Keratinocyte (primary cell): ENCODE measurements at places on chromosomes 12 and 14. TPM values are rescaled to one million over a fixed set of nuclear protein-coding genes. Genes with fewer than 3 reads are reported as not detected.

The CLEC2A gene
- 0.27 to 0.94 TPM (median 0.88 TPM) in 3 replicates for polyA plus RNA-seq

- no peak for DNase-seq
Observed at GRCh38 chr14:58873228-58873953, 235.6 kb downstream of the DACT1 start.

DNA sequence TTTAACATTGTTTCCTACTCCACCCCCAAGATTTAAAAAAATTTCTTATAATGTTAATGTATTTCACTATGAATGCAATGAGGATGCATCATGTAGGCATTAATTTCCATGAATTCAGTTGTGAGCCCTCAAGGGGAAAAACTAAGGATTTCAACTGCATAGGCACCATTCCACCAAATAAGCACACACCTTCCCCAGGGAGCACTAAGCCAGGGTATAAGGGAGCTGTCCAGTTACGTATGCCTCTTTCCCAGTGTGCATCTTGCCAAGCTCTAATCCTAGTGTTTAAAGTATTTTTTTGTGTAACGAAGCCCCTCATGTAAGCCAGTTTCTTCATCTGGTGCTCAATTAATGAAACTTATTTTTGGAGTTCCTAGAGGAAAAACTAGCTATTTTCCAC, 6.6 kb downstream of the FERMT2 start:
- DNase-seq, result no peak

DNA sequence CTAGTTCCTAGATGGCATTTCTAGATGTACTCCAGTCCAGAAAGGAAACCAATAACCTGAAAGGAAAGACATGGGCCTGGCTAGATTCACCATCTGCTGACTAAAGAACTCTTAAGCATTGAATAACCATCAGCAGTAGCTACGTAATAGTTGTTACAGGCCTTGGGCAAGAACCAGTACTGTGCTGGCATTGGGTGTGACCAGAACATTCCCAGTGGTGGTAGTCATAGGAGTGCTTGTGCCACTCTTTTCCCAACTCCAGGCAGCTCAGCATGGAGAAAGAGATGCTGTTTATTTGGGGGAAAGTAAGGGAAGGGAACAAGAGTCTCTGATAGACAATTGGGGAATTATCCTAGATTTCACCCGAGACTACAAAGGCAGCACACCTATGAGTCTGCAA, 333.3 kb downstream of the SLC16A7 start:
- peak; percentile 92 for DNase-seq

- DNase-seq, result no peak
Observed at GRCh38 chr14:77554816-77555599, 56.4 kb upstream of the ISM2 start.

DNA sequence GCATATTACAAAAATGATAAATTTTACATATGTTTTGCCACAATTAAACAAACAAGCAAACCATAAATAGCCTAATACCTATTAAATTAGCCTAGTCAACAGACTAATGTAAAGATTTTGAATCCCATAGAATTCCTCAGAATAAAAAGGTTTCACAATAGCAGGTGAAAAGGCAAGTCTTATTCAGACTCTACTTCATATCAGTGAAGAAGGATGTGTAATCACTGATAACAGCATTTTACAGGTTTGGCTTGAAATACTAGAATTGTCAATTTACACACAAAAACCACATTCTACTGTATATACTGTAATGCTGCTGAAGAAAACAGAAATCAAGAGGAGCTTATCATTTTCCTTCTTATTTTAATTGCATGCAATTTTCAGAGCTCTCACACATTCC, 90.8 kb upstream of the SSTR1 start:
- no peak for DNase-seq

- no peak for DNase-seq
Observed at GRCh38 chr12:7485095-7485494, 18.5 kb downstream of the CD163 start.

DNA sequence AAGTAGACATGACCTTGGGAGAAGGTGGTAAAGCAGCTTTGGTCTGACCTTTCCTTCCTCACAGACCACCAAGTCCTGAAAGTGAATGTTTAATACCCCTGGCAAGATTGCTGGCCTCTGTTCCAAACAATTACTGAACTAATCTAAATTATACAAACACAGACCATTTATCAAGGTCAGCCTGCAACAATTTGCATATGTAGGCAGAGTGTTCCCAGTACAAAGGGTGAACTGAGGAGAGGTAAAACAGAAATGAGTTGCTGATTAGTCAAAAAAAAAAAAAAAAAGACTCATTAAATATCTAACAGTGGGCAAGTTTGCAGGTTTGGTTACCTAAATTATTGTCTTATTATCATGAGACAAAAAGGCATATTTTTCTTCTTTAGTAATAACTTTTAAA, 506.5 kb downstream of the TMEM117 start:
- no peak for DNase-seq

DNA sequence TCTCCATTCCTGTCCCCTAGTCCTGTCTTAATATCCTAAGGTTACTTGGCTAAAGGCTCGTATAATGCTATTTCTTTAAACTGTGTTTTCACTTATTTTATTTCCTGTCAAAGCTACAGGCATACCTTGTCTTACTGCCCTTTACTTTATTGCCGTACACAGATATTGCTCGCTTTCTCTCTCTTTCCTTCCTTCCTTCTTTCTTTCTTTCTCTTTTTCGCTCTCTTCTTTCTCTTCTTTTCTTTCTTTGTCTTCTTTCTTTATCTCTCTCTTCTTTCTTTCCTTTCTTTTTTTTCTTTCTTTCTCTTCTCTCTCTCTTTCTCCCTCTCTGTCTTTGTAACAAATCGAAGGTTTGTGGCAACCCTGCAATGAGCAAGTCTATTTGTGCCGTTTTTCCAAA, 123.9 kb upstream of the ARHGAP5 start:
- DNase-seq, result no peak

DNA sequence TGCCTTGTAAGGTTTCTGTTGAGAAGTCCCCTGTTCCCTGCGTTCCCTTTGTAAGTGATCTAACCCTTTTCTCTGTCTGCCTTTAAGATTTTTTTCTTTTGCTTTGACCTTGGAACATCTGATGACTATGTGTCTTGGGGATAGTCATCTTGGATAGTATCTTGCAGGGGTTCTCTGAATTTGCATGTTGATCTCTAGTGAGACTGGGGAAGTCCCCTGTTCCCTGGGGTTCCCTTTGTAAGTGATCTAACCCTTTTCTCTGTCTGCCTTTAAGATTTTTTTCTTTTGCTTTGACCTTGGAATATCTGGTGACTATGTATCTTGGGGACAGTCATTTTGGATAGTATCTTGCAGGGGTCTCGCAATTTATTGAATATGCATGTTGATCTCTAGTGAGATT, 38.2 kb upstream of the TMX1 start:
- no peak for DNase-seq

The SYCP3 gene
- polyA plus RNA-seq, result 0.09 to 0.16 TPM (median 0.13 TPM) in 3 replicates

- no peak for DNase-seq
Observed at GRCh38 chr12:41221491-41221890, 33.4 kb downstream of the PDZRN4 start.

DNA sequence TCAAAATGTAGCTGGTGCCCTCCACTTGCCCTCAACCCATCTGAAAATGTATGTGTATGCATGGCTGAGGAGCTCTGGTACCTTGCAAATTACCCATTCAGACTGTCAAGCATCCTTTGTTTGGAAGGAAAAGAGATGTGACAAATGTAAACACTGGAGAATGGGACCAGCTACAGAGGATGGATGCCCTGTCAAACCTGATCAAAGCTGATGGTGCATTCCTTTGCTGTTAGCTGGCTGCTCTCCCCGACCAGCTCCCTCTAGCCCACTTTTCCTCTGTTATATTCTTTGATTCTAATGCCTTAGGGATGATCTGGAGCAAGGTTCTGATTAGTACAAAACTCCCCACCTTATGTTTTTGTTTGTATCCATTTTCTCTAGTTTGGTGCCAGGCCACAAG, 310.3 kb downstream of the C12orf75 start:
- DNase-seq, result no peak

DNA sequence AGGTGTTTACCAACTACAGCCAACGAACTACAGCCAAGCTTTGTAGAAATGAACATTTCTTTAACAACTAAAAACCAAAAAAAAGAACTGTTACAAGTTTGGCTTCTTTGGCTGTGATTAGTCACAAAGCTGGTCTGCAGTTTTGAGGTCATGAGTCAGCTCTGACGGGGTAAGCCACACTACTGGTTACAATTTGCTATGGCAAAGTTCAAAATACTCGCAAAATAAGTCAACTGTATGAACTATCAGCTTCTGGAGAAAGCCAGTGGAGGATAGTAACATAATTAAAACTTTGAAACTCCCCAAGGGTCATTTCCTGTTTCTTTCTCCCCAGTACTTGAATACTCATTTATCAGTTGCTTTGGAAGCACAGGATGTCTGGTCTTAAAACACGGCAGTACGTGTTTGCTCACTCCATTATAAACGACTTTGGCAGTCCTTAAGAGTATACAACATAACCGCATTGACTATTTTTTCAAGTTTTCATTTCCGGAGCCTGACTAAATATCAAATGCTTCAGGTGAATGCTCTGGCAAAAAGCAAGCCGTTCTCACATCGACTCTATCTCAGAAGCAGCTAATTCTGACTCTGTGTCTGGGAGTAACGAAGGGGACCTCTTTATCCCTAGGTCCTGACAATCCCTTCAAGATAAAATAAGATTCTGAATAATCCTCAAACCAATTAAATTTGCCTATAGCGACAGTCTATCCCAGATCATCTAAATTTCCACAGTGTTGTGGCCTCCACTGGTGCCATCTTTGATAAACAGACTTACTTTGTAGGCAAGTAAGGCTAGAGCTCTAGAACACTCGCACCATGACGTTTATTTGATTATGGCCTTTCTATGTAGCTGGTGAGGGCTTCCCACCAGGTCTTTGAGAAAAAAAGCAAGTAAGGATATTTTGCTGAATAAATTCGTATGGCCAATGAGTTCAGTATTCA, 10.6 kb downstream of the PHLDA1 start:
- no peak for DNase-seq

DNA sequence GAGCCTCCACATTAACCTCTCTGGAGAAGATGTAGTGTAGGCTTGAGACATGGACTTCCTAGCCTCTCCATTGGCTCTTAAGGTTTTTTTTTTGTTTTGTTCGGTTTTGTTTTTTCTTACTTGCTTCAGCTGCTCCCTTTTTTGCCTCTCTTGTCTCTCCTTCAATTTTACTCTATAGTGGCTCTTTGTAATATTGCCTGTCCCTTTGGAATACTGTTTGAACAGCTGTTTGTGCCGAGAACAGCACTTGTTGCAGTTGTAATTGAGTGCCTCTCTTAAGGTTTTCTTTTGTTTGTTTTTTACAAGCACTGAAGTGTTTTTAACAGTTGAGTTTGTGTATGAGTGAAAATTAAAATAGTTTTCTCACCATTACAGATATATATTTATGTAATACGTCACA, 567.7 kb downstream of the LRFN5 start:
- DNase-seq, result no peak
